ENCODE measurements at places on chromosomes 12 and 14.

DNA sequence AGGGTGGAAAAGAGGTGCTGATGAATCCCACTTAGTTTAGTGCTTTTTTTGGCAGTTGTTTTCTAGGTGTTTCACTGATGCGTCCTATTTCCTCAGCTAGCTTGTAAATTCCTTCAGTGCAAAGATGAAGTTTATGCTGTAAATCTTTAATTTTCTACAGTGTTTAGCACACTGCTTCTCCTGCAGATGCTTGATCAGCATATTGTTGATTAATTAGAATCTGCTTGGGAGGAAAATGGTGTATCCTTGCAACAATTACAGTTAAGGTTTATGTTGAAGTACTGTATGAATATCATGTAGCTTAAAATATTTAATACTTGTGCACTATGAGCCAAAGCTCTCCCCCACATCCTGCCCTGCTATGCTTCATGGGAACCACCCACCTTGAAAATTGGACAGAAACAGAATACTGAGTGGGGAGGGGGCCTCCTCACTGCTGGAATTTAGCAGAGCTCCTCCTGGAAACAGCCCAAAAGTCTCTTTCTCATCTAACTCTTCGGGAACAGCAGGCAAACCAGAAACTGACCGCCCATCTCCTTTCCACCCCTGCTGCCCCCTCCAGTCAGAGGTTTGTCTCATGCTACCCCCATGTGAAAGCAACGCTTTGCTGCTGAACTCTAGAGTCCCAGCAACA is 20.3 kb upstream of the DHRS4 start:
- DNase-seq, result no peak

DNA sequence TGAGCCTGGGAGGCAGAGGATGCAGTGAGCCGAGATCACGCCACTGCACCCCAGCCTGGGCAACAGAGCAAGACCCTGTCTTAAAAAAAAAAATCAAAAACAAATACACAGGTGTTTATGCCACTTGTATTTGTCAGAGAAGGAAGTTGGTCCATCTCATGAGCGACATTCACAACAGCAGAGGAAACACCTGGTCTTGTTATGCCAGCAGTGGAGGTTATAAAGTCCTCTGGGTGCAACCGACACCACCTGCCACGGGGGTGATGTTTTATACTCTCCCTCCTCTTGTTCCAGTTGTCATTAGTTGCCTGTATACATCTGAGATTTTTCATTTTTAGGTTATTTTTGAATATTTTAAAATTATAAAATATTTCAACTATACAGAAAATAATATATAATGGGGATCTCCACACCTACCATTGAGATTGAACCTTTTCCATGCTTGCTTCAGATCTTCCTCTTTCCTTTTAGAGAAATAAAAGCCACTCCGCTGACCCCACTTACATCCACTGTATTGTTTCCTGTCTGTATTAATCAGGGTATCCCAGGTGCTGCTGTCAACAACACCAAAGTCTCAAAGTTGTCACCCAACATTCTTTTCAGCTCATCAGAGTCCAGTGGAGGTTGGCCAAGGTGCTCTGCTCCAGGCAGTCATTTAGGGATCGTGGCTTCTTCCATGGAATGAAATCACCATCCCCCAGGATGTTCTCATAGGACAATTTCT is 65.1 kb downstream of the RNFT2 start:
- DNase-seq, result no peak

- DNase-seq, result no peak
These were observed 44.0 kb upstream of the LRTM2 start for GRCh38 chr12:1776170-1776921.

- no peak for DNase-seq
These were observed 606 bp downstream of the EP400 start for GRCh38 chr12:131950182-131950913.

DNA sequence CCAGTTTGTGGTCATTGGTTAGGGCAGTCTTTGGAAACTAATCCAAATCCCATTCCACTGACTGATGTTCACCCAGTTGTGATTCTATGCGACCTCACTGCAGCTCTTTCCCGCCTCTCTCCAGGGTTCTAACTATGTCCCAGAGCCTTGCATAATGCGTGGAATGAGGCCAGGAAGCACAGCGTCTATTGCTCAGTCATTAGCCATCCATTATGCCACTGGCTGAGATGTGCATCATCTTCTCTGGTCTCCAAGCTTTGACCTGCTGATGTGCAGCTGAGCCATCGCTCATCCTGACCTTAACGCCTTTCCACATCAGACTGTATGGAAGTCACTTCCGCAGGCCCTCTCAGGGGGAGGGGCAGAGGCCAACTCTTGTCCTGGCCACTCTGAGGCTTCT is 115.4 kb upstream of the VRK1 start:
- no peak for DNase-seq

- no peak for DNase-seq
These were observed 12.3 kb upstream of the KRT73 start for GRCh38 chr12:52630599-52631200.

DNA sequence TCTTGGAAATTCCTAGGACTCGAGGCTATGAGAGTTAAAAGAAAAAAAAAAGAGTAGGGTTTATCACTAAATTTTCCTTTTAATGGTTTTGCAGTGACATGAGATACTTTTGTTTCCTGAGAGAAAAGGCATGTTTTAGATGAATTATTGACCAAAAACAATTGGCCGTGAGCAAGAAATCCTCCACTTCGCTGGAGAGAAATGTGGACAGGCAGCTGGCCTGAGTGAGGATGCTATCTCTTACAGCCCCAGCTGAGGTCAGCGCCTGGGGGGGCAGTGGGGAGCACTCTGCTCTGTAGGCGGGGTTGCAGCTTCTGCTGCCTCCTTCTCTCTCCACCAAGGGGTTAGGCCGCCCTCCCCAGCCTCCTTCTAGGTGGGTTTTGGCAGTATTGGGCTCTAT is 54.7 kb downstream of the PRIMA1 start:
- no peak for DNase-seq

DNA sequence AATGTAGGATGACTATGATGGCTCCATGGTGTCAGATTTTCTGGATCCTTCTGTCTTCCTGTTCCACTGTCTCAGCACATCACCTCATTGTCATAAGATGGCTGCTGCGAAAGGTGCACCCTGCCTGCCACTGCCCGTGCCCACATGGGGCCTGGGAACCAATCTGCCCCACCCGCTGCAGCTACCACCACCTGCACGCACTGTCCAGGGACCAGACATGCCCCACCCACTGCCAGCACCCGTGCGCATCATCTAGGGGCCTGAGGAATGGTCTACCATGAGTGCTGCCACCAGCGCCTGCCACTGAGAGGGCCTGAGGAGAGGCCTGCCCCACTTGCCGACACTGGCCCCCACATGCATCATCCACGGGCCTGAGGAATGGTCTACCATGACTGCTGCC is 23.8 kb downstream of the CYP46A1 start:
- DNase-seq, result no peak

- no peak for DNase-seq
These were observed 179.7 kb upstream of the PLXNC1 start for GRCh38 chr12:93968536-93969285.

DNA sequence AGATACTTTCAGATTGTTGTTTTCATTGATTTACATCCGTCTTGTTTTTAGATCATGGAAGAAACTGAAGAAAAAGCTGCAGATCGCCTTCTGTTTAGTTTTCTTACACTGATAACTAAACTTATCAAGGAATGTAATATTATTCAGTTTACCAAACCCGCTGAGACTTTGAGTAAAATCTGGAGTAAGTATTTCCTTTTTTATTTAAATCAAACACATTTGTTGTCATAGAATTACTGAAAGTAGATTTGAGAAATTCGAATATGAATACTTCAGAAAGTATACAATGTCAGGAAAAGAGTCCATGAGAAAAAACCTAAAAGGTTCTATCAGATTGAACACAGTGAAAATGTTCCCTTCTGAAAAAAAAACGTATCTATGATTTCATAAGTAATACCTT is 32.0 kb downstream of the ARL1 start:
- DNase-seq, result no peak

- no peak for DNase-seq
These were observed 121.5 kb downstream of the PRKD1 start for GRCh38 chr14:29806124-29806517.

GRCh38 chr14:29643433-29644211 is 284.0 kb downstream of the PRKD1 start:
- no peak for DNase-seq

GRCh38 chr14:81006266-81006665 is 50.8 kb downstream of the TSHR start:
- no peak for DNase-seq

DNA sequence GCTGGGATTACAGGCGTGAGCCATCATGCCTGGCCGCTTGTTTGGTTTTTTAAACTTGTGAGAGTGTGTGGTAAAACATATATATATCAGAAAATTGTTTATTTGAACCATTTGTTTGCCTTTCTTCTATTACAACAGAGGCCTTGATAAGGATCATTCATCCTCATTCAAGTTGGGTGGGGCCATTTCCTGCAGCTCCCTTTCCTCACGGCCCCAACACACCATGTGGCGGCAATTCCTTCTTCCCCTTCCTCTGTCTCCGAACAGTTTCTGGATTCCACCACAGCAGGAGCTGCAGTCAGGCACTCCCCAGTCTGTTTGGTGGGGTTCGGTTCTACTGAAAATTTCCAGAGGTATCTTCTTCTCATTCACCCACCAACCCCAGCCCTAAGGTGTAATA is 42.0 kb upstream of the RASSF3 start:
- DNase-seq, result no peak

DNA sequence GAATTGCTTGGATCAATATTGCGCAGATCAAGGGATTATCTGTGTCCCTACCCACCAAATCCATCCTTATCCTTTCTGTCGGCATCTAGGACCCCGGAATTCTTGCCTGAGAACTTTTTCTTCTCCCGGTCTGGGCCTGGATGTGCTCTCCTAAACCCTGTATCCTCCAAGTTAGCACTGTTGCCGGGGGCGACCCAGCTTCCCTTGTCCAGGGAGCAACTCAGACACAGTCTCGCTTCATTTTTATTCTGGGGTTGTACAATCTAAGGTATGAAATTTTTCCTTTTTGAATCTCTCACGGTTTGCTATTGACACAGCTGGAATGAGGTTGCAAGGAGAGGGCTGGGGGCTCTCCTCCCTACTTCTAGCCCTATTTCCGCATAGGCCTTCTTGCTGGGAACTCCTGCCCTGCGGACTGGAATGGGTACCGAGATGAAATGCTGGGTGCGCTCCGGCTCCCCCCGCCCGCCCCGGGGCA is 403 bp upstream of the PNP start:
- DNase-seq, result peak; percentile 33

DNA sequence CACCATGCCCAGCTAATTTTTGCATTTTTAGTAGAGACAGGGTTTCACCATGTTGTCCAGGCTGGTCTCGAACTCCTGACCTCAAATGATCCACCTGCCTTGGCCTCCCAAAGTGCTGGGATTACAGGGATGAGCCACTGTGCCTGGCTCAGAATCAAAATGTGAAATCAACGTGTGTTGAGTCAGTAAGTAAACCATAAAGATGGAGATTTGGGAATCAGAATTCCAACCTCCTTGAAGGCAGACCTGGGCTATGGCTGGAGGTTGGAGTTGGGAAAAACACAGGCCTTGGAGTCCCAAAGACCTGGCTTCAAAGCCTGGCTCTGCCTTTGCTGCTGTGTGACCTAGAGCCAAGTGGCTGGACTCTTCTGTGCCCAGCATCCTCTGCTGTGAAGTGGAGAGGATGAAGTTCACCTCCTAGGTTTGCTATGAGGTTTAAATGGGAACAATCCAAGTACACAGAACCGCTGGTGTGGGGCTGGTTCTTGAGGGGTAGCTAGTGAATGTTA is 10.2 kb downstream of the ALDH2 start:
- no peak for DNase-seq

DNA sequence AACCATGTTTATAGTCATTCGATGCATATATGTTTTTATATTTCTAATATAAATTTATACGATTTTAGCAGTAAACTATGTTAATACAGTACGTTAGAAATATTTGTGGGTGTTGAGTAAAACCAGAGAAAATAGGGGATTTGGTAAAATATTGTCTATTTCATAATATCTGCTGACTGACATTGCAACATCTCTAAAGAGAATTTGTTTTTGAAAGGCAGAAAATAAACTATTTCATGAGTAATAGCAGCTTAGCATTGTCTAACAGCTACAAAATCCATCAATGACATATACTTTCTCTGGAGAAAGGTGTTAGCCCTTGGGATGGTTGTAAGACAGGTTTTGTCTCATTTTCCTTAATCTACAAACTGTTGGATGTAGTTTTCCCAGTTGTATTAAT is 144.9 kb downstream of the PDE3A start:
- DNase-seq, result no peak

DNA sequence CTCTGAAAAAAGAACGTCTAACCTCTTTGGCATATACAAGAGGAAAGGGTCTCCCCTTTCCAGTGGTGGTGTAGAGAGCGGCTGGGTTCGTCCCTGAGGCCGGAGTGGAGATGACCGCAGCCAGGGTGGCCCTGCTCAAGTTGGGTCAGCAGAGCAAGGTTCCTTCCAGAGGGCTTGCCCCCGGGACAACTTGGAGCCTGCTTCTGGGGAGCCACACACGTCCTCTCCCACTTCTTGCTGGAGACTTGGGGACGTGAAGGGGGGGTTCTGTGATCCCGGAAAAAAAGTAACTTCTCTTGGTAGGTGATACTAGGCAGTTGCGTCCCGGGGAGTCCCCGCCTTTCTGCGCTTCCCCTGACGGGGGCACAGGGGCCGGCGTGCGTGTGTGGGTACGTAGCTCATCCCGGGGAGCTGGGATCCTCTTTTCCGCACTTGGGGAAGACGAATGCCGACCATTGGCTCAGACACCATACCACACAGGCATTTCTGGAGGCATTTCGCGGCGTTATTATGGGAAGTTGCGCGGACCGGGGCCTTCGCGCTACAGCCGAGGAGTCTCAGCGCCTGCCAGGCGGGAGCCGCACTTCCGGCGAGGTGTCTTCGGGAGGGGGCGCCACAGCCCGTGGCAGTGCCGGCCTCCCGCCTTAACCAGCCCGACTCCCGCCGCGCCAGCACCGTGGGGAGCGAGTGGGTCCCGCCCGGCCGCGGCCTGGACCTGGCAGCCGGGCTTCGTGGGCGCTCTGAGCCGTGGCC is 14.8 kb upstream of the PAX9 start:
- peak; percentile 25 for DNase-seq

DNA sequence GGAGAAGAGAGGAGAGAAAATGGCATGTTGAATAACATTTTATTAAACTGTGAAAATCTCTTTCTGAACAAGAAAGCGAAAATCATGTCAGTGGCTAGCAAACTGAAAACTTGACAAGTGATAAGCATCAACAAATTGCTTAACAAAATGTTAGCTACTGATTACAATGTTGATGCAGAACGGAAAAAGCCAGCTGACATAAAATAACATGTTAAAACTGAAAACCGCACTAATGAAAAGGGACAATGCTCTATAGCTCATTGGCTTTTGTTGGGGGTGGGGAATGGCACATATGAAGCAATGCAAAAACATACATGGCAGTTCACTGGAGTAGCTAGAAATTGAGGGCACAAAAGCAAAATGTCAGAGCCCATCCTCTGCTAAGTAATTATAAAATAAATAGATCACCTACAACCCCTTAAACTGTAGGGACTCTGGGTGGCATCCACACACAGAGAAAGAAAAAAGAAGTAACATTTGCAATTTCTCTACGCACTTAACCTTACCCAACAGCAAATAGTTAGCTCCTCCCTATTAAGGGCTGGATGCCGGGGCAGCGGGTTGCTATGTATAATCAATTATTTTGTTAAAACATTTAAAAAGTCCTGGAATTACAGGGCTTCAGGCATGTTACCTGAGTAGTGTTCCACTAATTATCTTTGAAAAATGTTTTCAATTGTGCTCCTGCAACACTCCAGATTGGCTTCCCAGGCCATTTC is 129.2 kb upstream of the USP15 start:
- DNase-seq, result no peak

GRCh38 chr12:47904713-47905709 is at the start of gene VDR:
VDR (minus strand) TSS chr12:47904994; CDS start chr12:47879113, 25,881 bp downstream.
- DNase-seq, result peak; percentile 32
